ENCODE measurements at places on chromosomes 2 and 18.

- DNase-seq, result peak; percentile 47
Observed at GRCh38 chr2:95526360-95527341, 42.1 kb upstream of the TRIM43B start.

DNA sequence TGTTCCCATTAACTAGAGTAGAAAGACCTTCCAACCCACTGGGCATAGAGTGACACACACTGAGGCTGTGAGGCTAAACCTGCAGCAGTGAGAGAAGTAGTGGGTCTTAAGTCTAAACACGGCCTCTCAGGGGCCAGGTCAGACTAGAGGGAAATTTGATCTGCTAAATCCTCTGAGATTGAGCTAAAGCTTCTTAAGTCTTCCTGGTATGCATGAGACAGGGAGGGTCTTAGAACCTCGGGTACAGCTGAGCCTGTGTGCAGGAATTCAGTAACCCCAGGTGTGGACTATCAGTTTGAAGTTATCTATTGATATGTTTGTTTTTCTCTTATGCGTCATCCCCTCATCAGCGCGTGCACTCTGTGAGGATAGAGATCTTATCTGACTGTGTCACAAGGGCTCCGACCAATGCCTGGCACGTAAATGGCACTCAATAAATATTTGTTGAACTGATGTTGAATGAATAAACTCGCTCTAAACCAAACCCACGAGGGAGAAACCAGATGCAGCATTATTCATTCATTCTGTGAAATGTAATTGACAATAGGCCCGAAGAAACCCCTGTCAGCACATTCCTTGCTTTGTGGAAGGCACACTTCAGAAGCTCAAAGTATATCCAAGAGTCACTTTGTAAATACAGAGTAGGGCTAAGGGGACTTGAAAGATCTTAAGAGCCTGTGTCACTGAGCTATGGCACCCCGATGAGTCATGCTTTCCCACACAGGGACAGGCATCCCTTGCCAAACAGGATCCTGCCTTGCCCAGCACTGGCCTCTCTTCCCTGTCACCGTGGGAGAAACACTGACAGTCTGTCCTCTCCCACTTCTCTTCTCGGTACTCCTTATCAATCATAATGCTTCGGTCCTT, 21.7 kb upstream of the RAB10 start:
- DNase-seq, result no peak

GRCh38 chr18:56175330-56176001, 462.9 kb downstream of the TXNL1 start:
- no peak for DNase-seq

DNA sequence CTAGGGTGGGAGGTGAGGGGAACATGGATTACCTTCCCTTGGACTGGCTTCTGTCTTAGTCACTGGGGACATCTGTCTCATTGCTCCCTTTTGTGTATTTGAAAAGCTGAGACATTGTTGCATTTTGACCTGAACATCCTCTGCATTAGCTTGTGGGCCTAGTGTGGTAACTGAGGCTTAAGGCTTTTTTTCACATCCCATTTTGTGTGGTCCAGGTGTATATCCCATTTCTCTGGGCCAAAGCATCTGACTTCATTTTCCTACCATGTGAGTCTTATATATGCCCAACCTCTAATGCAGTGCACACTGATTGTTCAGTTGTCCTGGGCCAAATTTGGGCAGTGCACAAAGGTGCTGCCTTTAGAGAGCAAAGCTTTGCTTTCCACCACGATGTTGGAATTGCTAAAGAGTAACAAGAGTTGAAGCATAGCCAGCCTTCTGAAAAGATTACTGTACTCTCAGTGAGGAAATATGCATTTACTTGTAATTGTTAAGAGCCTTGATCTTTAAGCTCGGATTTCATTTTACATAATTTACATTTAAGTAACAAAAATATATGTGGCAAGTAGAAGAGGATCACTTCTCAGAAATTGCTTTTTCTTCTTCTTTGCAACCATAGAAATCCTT, 13.3 kb downstream of the PRKCE start:
- no peak for DNase-seq

- no peak for DNase-seq
Observed at GRCh38 chr2:68044099-68044498, 18.7 kb downstream of the C1D start.

DNA sequence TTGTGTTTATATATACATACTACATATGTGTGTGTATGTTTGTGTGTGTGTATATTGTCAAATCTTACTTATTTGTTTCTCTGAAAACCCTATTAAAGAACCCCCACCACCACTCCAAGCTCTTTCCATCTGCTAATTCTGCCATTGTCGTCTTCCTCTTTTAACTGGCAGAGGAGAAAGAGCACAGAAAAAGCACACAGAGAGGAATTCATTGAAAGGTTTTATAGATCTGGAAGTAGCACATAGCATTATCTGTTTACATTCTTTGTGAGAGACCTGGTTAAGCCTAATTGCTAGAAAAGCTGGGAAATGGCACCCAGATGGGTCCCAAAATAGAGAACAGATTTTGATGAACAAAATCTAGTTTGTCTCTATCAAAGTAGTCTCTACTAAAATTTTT, 800.0 kb upstream of the PIK3C3 start:
- DNase-seq, result no peak

GRCh38 chr2:127254386-127254981, 34.4 kb upstream of the CYP27C1 start:
- no peak for DNase-seq

DNA sequence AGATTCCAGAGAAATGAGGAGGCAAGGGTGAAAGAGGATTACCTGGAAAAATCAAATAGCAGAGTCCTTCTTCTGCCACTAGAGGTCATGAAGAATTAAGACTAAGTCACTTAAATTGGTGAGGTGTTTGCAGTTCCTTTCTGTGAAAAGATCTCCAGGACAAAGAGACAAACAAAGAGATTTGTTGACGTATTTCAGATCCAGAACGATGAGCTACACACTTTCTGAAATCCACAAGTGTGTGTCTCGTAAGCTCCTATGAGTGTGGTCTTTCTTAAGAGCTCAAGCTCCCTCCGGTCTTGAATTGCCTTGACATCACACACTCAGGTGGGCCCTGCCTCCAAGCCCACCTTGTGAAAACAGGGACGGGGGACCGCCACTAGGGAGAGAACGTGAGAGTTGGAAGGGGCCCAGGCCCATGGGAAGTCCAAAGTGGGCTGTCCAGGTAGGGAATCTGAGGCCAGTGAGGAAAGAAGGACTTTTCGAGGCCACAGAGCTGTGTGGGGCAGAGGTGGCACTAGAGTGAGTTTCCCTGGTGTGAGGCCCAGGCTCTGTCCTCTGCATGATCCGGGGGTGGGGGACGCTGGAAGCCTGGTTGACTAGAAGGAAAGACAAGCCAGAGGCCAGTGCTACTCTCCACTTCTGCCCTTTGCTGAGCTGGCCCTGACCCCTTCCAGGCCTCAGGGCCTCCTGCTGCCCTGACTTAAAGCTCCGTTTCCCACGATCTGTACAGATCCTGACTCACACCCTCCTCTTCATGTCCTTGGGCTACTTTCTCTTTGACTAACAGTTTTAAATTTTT, 168.1 kb upstream of the NCK2 start:
- DNase-seq, result no peak

- DNase-seq, result no peak
Observed at GRCh38 chr2:231235217-231235616, 36.8 kb downstream of the ARMC9 start.

- DNase-seq, result no peak
Observed at GRCh38 chr2:47226923-47227220, 71.8 kb upstream of the STPG4 start.

GRCh38 chr2:118312969-118313756, 224.9 kb downstream of the INSIG2 start:
- DNase-seq, result no peak

- DNase-seq, result no peak
Observed at GRCh38 chr2:155519529-155520130, 812.9 kb downstream of the NR4A2 start.

GRCh38 chr2:65264821-65265670, 37.4 kb downstream of the ACTR2 start:
- DNase-seq, result no peak

- DNase-seq, result peak; percentile 32
Observed at GRCh38 chr2:226791056-226791486, 8.5 kb downstream of the IRS1 start.

DNA sequence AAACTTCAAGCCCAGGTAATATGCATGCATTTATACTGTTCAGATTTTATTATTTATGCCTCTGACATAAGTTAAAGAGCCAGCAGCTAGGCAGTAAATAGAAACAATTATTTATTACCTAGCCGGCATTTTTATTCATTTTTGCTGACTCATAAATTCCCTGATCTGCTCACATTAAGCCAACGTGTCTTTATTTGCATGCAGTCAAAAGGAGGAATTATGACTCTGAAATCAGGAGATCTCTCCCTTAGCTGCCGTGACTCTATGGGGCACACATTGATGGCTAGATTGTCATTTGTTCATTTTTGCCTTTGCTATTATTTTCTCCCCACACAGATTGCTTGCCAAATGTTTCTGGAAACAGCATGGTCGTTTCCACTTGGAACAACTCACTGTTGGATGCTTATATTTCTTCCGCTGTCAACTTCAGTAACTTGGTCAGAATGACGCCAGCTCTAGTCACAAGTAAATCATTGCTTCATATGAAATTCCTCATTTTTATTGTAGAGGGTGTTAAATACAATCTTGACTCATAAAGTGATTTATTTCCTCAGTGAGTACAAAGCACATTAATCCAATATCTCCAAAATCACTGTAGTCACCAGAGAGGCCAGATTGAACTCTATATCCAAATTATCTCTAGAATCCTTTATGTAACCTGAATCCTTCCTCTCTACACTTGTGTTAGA, 15.9 kb upstream of the ZBTB14 start:
- DNase-seq, result no peak

GRCh38 chr2:68537011-68537410, 69.6 kb downstream of the APLF start:
- DNase-seq, result no peak

Measured in NCI-H1930 (cell line).